ENCODE measurements at places on chromosomes 7 and 10.

DNA sequence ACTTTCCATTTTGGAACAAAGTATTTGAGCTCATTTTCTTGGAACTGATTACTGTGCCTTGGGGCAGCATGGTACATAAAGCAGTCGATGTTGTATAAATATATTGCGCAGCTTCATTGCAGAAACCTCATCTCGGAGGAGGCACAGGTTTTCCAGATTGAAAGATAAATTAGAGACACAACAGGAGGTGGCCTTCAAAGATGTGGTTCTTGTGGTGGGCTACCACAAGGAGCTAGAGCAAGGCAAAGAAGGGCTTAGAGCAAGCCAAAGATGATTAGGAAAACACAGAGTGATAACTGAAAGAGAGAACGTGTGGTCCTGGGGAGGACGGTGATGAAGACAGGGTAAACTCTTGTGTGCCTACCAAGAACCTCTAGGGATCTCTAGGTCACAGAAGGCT is 169.1 kb upstream of the TNS3 start:
- no peak for DNase-seq

DNA sequence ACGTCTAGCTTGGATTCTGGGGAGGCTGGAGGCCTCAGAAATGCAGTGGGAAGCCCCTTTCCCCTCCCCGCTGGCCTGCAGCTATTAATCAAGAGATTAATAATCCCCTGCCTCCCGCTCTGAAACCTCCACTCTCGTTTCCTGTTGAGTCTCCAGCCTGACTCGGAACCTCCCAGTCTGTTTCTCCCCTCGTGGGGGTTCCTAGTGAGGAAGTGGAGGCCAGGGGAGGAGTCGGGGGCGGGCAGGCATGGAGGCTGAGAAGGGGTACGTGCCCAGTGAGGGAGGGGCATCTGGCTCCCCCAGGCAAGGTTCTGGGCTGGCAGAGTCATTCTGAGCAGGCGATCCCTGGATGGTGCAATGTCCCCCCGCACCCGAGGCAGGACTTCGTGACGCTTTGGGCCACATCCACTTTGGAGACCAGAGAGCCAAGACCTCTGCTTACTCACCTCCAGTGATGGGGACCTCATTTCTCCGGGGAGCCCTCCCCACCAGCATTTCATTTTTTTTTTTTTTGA is 73.6 kb downstream of the COL26A1 start:
- DNase-seq: no peak

- no peak for DNase-seq
Observed at GRCh38 chr7:152176797-152177196, 151.3 kb downstream of the GALNT11 start.

- DNase-seq: no peak
Observed at GRCh38 chr10:26408858-26409494, 29.2 kb upstream of the APBB1IP start.

DNA sequence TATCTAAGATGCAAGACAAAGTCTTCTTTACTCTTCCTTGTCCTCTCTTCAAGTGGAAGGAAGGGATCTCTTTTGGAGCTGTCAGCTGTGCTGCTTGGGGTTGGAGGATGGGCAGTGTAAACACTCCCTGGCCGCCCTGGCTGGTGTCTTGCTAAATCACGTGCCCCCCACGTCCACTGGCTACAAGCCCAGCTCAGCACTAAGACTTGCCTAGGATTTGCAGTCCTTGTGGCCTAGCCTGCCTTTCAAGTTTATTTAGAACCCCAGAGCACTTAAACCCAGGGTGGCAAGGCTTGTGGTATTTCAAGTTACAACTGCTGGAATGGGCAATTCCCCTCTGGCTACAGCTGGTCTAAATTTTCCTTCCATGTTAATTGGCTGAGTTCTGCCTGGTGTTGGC is 272.4 kb upstream of the MYO3A start:
- no peak for DNase-seq

DNA sequence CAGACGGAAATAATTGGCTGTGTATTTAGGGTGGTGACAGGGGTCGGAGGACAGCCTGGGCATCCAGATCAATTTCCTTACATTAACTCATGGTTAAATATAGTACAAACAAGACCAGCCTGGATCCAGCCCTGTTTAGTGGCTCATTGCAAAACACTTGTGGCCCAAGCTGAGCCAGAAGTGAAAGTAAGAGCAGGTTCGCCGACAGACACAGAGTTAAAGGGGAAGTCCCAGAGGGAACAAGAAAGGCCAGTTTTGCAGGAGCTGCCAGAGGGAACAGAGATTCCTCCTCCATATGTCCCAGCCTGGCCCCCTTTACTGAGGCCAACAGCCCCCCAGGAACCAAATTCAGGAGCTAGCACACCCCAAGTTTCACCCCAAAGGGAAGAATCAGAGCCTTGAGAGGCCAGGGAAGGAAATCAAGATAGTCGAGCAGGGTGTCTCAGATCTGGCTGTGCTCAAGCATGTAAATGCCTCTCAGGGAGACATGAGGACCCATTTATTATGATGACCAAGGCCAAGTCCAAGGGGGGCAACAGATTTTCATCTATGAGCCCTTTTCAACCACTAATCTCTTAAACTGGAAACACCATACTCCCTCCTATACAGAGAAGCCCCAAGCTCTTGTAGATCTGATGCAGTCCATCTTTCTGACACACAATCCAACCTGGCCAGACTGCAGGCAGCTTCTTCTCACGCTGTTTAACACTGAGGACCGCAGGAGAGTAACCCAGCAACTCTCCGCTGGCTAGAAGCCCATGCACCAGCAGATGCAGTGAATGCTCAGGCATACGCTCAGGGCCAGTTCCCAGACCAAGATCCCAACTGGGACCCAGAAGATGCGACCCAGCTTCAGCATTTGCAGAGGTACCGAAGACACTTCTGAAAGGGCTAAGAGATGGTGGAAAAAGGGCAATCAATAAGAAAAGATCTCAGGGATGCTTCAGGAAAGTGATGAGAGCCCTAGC is 15.9 kb upstream of the ADCK2 start:
- DNase-seq: no peak

DNA sequence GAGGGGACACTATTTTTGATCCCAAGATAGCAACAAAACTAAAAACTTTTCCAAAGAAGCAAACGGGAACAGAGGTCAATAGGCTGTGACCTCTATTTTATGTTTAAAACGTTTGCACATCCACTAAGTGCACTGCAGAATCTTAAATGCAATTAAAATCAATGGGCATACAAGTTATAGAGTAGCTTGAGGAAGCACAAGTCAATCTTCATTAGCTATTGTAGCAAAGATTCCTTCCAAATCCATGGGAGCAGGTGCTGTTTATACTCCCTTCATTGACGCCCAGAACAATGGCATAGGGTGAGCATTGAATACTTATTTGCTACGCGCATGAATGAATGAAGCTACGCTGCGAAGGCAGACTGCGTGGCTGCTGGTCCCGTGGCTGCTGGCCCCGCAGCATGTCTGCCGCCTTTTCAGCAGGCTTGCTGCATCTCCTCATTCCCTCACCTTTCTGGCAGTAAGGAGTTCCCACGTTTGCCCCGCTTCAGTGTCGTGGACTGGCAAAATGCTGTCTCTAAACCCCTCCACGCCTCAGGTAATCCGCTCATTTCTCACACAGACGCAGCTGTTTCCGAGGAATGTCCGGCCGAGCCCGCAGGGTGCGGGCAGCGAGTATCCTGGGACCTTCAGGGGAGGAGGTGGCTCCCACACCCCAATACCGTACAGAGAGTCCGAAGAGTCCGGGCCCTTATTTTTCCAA is 754 bp upstream of the PHYHIPL start:
- DNase-seq: no peak
